ENCODE measurements at places on chromosomes 3 and 15. TPM values are rescaled to one million over a fixed set of nuclear protein-coding genes. Genes with fewer than 3 reads are reported as not detected.

DNA sequence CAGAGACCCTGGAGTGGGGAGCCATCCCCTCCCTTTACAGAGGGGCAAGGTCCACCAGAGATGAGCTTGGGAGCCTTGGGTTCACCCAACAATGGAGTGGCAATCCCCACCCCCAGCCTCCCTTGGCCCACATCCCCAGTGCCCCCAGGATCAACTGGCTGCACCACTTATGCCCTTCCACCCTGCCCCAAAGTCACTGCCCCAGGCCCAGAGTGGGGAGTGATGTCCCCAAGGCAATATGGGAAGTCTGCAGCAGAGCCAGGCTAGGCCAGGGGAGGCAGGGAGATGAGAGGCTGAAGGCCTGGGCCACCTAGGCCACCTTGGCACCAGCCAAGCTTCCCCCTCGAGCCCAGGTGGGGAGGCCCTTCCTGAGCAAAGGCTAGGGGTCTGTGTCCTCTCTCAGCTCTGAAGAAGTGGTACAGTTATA is 145.5 kb downstream of the SMAD6 start:
- no peak for DNase-seq

The TRIM71 gene
- 0.05 TPM for total RNA-seq

DNA sequence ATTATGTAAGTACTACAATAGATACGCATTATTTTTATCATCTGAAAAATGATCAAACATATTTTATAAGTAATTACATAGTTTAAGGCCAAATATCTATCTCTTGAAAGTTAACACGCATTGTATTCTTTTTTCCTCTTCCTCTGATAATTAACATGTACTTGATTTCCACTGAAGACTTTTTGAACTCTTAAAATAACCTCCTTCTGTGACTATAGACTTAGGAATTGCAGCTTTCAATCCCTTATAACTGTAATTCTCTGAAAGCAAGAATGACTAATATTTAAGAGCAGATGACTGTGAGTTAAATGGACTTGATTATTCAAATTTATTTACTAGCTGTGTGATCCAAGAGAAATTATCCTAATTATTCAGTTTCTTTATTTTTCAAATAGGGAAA is 730.6 kb upstream of the NECTIN3 start:
- DNase-seq = no peak

The OGG1 gene
- 27.5 TPM for total RNA-seq

DNA sequence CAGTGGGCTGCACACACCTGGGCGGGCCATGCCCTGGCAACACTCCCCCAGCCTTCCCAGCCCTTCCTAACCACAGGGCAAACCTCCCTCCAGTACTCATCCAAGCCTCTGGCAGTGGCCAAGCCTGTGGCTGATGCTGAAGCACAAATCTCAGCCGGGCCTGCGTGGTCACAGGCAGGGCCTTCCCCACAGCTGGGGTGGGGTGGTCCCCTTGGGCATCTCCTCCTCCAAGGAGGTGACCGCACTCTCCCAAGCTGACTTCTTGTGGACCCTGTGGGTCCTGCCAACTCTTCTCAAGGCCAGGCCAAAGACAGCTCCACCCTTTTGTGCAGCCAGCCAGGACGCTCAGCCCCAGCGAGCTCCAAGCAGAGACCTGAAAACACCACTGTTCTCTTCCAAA is 21.4 kb downstream of the GRAMD2A start:
- DNase-seq = no peak

The BNC1 gene
- total RNA-seq = 0.03 TPM

The ONECUT1 gene
- total RNA-seq = not detected

GRCh38 chr3:194051366-194052149 is 84.4 kb upstream of the HES1 start:
- no peak for DNase-seq

DNA sequence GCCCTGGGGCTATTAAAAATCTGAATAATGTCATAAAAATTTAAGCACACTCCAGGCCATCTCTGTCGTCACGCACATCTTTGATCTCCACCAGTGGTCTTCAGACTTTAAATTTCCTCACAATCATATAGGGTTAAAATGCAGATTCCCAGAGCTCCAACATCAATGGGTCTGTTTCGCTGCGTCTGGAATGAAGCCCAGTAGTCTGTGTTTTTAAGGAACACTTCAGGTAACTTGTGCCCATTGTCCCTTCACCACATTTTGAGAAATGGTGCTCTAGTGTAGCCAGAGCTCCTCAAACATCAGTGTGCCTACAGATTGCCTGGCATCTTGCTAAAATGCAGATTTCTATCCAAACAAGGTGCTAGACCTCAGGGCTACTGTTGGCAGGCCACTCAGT is 9.8 kb downstream of the SEMA6D start:
- no peak for DNase-seq

DNA sequence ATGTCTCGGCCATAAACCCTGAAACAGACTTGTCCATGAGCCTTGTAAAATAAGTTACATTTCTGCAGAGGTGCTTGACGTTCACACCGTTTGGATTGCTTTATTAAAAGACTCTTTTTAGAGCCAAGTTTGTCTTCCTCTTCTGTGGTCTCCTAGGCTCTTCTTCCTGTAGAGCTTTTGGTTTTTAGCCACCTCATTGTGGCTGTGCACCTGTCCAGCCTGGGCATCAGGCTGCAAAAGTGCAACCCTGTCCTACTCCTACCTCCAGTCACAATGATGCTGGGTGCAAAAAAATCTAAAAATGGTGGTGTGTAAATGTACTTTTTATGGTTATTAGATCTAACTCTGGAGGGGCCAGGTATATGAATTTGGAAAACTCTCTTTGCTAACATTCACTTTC is 2.8 kb upstream of the RIOX2 start:
- no peak for DNase-seq

DNA sequence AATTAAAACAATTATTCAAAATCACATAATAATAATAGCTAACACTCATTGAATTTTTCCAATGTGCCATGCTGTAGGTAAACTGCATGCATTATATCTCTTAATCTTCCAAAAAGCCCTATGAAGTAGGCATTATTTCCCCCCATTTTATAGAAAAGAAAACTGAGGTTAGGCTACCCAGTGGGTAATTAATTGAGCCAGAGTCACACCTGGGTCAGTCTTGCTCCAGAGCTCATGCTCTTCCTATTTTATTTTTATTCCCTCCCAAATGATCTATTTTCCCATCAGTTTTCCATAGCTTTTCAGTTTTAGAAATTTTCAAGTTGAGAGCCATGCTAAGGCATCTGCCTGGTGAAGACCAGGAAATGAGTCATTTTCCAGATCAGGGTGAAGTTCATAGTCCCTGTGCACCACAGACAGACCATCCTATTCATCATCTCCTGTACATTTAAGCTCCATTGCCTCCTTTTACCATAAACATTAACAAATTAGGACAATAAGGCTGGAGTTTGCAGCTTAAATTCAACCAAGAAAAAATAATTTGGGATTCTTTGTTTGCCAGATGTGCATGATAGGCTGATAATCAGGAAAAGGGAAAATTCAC is 417.3 kb downstream of the OTOL1 start:
- peak; percentile 89 for DNase-seq

DNA sequence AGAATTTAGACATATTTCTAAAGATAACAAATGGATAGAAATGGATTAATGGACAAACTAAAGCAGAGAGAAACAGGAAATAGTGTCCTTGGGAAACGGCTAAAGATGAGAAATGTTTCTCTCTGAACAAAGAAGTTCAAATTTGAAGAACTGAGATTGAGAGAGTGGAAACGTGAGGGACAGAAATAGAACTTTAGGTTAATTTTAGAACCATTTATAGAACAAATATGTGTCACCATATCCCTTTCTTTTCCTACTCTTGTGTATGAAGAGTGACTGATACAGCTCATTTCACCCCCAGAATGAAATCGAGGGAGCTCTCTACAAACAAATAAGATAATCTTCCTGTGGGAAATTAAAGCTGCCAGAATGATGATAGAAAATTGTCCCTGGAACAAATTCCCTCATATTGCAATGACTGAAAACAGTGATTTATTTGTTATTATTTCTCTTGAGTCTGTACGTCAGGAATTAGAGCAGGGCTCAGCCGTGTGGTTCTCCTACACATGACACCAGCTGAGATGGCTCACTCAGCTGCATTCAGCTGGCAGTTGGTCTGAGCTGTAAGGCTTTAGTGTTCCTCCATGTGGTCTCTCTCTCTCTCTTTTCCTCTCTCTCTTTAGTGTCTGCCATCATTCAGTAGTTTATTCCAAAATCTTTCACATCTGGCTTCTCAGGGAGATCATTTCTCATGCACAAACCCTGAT is 46.6 kb upstream of the ARPP21 start:
- no peak for DNase-seq

DNA sequence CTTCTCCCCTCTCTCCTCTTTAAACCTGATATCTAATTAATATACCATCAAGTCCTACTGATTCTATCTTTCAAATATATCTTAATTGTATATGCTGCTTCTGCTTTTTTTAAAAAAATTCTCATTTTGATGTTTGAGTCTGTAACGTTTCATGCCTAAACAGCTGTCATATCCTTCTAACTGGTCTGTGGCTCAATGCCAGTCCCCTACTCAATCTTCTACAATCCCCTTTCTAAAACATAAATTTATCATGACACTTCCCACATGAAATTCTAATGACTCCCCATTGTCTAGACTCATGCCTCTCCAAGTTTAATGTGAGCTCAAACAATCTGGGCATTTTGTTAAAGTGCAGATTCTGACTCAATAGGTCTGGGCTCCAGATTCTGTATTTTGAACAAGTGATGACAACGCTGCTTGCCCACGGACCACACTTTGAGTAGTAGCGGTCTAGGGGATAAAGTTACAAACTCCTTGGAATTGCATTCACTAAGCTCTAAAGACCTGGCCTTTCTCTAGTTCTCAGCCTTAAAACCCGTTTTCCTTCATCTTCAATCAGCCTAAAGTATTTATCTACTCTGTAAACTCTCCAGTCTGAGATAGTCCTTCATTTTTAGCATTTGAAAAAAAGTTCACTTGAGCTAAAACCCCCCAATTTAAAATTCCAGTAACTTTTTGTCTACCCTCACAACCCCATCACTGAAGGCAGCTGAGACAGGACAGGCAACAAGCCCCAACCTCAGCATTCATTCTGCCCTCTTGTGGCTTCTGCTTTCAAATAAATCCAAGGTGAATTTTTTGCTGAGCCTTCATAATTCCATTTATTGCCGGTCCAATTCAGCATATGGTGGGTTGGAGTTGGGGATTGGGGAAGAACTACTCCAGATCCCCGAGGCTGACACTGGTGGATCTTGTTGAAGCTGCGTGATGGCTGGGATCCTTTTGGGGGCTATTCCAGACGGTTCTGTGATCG is 88.1 kb upstream of the THRB start:
- no peak for DNase-seq

- no peak for DNase-seq
These were observed 606.6 kb downstream of the TBL1XR1 start for GRCh38 chr3:176590722-176591121.

The LRTM1 gene
- not detected for total RNA-seq

The ZNF502 gene
- total RNA-seq = 0.93 TPM

The CLDN16 gene
- 0.02 TPM for total RNA-seq

The MNS1 gene
- 9.3 TPM for total RNA-seq

The TNNC1 gene
- total RNA-seq = 36.6 TPM

GRCh38 chr15:37537802-37538201 is 396.6 kb upstream of the TMCO5A start:
- no peak for DNase-seq

The ZNF385D gene
- not detected for total RNA-seq

Measured in A172 (cell line).